ENCODE measurements at places on chromosomes 2 and 18. TPM values are rescaled to one million over a fixed set of nuclear protein-coding genes. Genes with fewer than 3 reads are reported as not detected.

Gene LIMS4
- total RNA-seq: 3.1 TPM

DNA sequence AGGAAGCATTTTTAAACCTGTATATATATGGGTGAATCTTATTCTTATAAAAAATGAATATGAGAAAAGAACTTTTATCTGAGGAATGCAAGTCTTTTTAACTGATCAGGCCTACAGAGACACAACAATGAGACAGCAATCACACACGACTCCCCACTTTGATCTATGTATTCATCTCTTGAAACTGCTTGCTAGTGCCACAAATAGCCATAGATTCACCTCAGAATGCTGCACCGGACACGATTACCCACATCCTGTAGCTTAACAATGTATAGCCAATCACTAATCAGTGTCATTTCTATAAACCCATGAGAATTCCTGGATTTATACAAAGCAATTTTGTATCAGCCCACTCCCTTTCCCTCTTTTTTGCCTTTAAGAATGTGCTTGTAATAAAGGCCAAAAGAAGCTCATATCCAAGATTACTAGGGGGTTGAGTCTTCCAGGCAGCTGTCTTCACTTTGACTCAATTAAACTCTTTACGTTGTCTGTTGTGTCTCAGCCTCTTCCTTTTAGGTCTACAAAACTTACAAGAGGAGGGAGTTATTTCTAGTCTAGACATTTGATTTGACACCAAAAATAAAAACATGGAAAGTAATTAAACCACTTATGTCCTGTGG is 94.9 kb downstream of the MBD2 start:
- H3K27ac ChIP-seq: no peak overlapping the region
- no peaks in the 10 kb centered on the region for H3K36me3 ChIP-seq
- peaks cover 15% of the 10 kb centered on the region for H3K4me1 ChIP-seq
- no peak overlapping the region for H3K4me3 ChIP-seq

Gene MROH2A
- not detected for total RNA-seq

Gene SNTG2
- total RNA-seq: 0.67 TPM

Gene SERPINB13
- not detected for total RNA-seq

Gene ARHGAP25
- total RNA-seq: 79.8 TPM

DNA sequence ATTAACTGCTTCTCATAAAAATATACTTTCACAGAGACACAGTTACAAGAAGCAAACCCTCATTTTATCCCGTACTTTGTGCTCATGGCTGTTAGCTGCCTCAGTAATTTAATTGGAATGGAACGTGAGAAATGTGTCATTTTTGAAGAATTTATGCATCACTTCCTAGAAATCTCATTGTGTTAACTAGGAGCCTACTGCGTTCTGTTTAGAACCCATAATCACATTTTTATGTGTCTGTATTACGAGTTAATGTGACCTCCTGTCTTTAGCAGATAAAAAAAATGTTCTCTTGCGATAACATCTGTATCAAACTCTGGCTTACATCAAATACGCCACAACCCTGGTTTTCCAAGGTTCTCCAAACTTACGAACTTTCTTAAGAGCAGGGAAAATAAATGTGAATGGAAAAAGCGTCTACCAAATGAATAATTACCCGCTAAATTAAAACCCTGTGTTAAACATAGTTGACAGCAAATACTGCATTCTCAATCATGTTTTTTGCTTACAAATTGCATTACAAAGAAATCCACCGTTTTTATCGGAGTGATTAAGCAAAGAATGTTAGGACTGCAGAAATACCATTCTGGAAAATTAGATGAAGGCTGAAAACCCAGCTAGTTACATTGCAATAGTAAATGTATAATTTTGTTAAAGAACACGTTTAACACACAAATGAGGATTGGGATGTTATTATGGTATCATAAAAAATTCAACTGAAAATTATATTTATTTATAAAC is 12.1 kb upstream of the GBX2 start:
- H3K36me3 ChIP-seq: no peaks in the 10 kb centered on the region
- peaks cover 61% of the 10 kb centered on the region for H3K27me3 ChIP-seq
- H3K4me1 ChIP-seq: peaks cover 7% of the 10 kb centered on the region

DNA sequence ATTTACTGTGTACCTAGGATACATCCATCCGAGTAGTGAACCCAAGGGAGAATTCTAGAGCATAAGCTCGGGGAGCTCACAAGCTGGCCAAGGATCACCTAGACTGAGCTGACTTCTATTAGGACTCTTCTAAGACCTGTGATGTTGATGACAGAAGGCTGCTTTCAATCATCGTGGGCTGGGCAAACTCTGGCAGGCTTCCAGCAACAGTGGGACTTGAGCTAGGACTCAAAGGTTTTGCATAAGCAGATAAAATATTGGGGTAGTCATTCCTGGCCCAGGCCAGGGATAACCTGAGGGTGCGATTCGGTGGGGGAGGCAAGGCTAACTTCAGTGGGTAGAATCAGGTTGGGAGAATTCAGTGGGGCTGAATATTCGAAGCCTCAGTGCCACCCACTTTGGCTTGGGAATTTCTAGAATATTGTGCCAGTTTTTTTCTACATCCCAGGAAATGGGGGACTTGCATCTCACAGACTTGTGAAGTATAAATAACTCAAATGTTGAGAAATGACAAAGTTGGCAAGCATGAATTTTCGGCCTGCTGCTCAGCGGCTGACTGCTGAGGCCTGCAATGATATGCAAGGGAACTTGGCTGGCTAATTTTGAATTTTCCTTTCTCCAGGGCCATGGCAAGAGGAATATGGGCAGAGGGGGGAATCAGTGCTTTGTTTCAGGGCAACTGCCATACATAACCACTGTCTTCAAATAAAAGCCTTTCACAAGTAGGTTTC is 274.3 kb downstream of the PRKCE start:
- no peak for DNase-seq
- H3K27me3 ChIP-seq: no peaks in the 10 kb centered on the region
- no peak overlapping the region for H3K4me3 ChIP-seq
- H3K36me3 ChIP-seq: no peaks in the 10 kb centered on the region
- H3K4me1 ChIP-seq: no peaks in the 10 kb centered on the region

DNA sequence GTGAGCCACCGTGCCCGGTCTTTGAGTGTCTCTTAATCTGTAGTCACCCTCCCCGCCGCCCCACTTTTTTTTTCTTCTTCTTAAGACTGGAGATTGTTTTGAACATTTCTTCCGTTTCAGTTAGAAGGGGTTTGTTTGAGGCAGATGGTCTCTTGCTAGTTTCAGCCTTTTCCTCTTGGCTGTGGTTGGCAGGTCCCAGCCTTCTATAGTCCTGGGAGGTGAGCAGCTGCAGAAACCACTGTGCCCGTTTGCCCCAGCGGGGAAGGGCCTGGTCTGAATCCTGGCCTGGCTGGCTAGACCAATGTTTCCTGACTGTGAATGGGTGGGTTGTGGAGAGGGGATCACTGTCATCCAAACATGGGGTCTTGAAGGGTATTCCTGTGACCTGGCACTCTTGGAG is 30.1 kb upstream of the MCFD2 start:
- no peaks in the 10 kb centered on the region for H3K27me3 ChIP-seq
- H3K27ac ChIP-seq: peak overlapping the region; percentile 19
- DNase-seq: no peak
- no peak overlapping the region for H3K4me3 ChIP-seq
- peaks cover 37% of the 10 kb centered on the region for H3K36me3 ChIP-seq

GRCh38 chr2:222146488-222146887 is 152.3 kb downstream of the PAX3 start:
- no peaks in the 10 kb centered on the region for H3K4me1 ChIP-seq
- no peak for DNase-seq
- H3K27me3 ChIP-seq: no peaks in the 10 kb centered on the region
- H3K27ac ChIP-seq: no peak overlapping the region
- no peaks in the 10 kb centered on the region for H3K36me3 ChIP-seq

DNA sequence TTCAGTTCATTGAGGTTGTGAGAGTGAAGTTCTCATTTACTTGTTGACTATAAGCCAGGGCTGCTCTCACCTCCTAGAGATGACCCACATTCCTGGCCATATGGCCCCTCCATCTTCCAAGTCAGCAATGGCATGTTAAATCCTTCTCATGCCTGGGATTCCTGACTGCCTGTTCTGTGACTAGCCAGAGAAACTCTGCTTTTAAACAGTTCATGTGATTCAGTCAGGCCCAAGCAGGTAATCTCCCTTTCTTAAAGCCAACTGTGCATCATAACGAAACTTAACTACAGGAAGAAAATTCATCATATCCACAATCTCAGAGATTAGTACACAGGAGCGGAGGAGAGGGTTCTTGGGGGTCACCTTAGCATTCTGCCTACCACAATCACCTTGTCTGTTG is 11.5 kb downstream of the DPP4 start:
- DNase-seq: no peak
- H3K4me1 ChIP-seq: peaks cover 72% of the 10 kb centered on the region
- H3K27ac ChIP-seq: peak overlapping the region; percentile 66
- peaks cover 9% of the 10 kb centered on the region for H3K36me3 ChIP-seq

DNA sequence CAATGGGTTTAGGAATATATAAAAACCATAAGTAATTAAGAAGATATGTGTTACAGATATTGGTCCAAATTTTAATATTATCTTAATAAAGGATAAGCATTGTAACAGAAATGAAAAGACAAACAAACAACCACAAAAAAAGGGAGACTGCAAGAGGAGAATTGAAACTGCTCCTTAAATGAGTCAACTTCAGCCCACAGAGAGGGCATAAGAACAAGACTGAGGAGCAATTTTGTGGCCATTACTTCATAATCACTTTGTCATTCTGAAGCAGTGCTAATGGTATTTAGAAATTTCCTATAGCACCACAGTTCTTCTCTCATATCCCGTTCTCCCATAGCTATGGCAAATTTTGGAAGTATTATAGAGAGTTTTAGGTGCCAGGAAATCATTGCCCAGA is 193.2 kb upstream of the HNMT start:
- no peaks in the 10 kb centered on the region for H3K36me3 ChIP-seq
- DNase-seq: no peak
- no peak overlapping the region for H3K27ac ChIP-seq
- peaks cover 2% of the 10 kb centered on the region for H3K27me3 ChIP-seq

DNA sequence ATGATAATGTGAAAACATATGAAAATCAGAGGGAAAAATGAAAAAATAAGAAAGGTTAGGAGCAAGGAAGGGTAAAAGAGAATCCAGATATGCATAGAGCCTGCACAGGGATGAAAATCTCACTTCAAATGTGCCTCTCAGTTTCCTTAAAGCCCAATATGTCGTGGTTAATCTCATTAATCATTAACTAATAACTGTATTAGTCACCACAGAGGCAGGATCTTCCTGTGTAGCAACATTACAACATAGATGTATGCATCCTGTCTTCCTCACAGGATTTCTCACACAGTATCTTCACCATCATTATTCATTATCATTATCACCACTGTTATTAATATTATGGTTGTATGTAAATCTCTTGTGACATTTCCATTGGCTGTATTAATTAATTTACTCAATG is 361.2 kb upstream of the SOX11 start:
- H3K4me3 ChIP-seq: no peak overlapping the region

DNA sequence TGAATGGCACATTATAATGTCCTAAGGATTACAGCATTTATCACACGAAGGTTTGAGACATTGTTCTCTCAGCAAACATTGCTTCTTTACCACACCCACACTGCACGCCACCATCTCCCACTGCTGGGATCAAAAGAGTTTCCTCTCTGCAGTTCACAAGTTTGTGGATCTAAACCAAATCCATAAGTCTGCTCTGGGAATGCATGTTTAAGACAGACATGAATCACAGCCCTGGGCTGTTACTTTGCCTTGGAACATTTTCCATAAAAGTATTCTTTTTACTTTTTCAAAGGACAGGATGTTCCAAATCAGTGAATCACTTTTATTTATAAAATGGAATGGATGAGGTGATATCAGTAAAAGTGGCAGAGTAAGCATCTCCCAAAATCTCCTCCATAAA is 36.1 kb downstream of the STPG4 start:
- no peak for DNase-seq
- no peak overlapping the region for H3K4me3 ChIP-seq
- H3K27me3 ChIP-seq: no peaks in the 10 kb centered on the region

Gene G6PC2
- not detected for total RNA-seq

Gene NR4A2
- 10.0 TPM for total RNA-seq

DNA sequence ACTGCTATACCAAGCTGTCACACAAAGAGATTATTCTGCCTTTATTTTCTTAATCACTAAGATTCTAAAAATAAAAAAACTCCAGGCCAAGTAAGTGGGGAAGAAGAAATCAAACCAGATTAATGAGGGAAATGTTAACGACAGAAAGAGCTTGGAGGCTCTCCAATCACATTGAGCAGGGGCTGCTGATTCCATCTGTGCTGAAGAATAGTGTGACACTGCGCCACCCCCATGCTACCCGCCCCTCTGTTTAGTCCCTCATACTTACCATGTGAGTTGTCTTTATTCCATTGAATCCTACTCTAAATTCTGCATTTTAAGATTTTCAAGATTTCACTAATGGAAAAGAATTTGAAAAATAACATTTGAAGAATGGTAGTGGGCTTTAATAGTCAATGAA is 998.0 kb upstream of the CDH2 start:
- H3K27me3 ChIP-seq: no peaks in the 10 kb centered on the region
- no peak for DNase-seq
- no peaks in the 10 kb centered on the region for H3K36me3 ChIP-seq
- H3K4me1 ChIP-seq: no peaks in the 10 kb centered on the region

DNA sequence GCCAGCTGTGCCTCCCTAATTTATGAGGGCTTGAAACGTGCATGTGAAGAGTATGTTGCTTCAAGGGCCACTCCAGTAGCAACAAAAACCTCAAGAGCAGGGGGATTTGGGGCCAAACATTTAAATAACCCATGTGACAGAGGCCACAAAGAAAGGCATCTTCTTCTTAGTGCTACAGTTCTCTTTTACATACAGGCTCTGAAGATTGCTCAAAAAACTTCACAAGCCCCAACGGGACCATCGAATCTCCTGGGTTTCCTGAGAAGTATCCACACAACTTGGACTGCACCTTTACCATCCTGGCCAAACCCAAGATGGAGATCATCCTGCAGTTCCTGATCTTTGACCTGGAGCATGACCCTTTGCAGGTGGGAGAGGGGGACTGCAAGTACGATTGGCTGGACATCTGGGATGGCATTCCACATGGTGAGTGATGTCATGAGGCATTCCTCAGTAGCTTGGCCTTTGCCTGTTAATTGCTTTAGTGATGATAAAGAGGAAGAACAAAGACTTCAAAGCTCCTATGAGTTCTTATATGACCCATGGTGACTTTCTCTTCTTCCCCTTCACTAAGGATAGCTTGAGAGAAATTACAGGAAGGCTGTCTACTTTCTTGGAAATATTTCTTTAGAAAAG is 40.1 kb downstream of the NRP2 start:
- no peak overlapping the region for H3K27ac ChIP-seq
- no peak for DNase-seq
- H3K4me3 ChIP-seq: no peak overlapping the region
- no peaks in the 10 kb centered on the region for H3K36me3 ChIP-seq
- H3K4me1 ChIP-seq: no peaks in the 10 kb centered on the region

Gene TXNDC2
- not detected for total RNA-seq

DNA sequence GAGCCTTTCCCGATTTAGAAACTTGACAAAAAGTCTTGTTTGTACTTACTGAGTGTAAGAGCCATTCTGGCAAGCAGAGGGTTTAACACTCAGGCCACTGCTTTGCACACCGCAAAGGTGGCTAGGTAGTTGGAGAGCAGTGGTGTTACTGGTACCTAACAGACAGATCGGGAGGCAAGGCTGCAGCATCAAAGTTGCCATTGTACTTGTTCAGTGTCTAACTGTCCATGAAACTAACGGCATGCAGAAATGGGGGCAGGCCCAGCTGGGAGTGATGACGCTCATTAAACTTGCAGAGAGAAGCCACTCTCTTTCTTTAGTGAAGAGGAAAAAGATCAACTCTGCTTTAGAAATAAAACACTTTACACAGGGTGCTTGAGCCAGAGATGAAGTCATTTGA is 10.1 kb downstream of the GPR39 start:
- H3K4me3 ChIP-seq: no peak overlapping the region
- no peaks in the 10 kb centered on the region for H3K36me3 ChIP-seq
- H3K27ac ChIP-seq: no peak overlapping the region
- no peaks in the 10 kb centered on the region for H3K4me1 ChIP-seq
- H3K27me3 ChIP-seq: no peaks in the 10 kb centered on the region

Gene KCNK3
- not detected for total RNA-seq

Gene LHCGR
- total RNA-seq: not detected
